ENCODE measurements at places on chromosomes 12 and 14.

GRCh38 chr12:64583771-64584421 lies 26.4 kb upstream of the RASSF3 start:
- no peak for DNase-seq

DNA sequence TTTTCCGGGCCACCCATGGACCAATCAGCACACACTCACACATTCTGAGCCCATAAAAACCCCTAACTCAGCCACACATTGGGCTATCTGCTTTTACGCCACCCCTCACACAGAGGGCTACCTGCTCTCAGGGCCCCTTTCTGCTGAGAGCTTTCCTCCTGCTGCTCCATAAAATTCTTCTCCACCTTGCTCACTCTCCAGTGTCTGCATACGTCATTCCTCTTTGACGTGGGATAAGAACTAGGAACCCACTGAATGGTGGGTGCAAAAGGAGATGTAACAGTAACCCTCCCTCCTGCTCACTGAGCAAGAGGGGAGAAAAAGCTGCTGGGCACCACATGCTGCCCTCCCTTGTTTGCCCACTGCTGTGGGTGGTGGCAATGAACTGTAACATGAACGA lies 596.7 kb upstream of the TMEM132C start:
- DNase-seq: no peak

DNA sequence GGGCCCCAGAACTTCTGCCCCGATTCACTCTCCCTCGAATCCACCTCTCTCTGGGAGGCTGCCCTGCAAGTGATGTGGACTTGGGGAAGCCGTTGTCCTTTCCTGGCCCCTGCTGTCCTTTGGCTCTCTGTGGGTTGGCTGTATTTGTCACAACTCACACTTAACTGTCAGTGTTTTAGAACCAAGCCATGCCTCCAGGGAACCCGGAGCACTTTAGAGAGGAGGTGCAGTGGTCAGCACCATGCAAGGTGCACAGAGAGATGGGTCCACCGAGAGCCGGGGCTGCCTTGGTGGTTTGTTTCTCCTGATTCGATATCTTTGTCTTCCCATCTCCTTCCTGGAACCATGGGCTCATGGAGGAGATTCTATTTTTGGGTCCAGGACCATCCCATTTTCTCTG lies 129.5 kb upstream of the RTL1 start:
- DNase-seq: no peak

- no peak for DNase-seq
These were observed 110.3 kb downstream of the DICER1 start for GRCh38 chr14:95046711-95047681.

DNA sequence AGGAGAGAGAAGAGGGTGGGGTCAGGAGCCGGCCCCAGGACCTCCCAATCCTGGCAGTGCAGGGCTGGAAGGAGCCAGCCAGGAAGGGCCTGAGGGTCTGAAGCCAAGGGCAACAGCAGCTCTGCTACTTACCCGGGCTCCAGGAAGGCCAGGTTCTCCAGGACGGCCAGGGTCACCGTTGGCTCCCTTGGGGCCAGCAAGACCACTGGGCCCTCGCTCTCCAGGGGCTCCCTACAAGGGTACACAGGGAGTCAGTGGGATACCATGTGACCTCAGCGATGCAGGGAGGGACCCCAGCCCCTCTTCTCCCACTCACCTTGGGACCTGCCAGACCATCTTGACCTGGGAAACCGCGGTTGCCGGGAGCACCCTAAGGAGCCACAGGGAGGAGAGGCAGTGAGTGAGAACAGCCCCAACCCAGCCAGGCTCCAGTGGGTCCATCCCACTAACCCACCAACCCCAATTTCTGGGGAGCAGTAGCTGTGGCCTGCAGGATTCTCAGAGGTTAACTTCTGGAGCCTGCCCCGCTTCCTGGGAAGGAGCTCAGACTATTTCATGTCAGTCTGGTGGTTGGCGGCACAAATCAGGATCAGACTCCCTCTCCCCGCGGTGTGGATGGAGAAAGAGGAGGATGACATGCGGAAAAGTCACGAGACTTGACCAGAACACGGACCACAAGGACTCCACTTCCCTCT lies 18.5 kb downstream of the COL2A1 start:
- no peak for DNase-seq

GRCh38 chr12:65470256-65470655 lies 191.8 kb downstream of the MSRB3 start:
- no peak for DNase-seq

DNA sequence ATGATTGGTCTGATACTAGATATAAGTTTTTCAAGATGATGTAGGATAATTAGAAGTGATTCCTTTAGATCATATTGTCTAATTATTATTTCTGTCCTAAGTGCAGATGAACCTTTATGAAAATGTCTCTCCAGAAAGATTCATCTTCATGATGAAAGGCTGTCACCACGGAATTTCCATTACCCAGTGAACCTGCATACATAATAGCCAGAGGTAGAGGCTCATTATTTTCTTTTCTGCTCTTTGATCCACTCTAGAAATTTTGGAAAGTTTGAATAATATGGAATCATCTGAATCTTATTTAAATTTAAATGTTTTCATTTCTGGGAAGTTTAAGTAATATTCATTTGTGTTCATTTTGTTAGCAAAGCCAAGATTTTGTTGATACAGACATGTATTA lies 137.1 kb upstream of the ATP2B1 start:
- DNase-seq: no peak

GRCh38 chr12:93376436-93377251 lies 1.1 kb upstream of the NUDT4 start:
- DNase-seq: no peak

DNA sequence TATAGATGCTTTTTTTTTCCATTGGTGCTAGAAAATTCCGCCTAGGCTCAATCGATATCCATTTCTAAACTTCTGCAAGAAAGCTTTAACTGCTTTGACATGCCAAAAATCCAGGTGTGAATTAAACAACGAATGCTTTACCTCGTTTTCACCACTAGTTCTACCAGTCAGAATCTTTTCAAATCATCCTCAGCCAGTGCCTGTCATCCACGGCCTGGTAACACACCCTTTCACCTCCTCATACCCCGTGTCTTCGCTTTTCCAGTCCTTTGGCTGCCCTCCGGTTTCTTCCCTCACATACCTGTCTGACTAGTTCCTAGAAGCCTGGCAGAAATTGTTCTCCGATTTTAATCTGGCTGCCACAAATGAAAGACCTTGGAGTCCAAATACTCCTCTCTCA lies 1.4 kb upstream of the PHC1 start:
- peak; percentile 24 for DNase-seq

DNA sequence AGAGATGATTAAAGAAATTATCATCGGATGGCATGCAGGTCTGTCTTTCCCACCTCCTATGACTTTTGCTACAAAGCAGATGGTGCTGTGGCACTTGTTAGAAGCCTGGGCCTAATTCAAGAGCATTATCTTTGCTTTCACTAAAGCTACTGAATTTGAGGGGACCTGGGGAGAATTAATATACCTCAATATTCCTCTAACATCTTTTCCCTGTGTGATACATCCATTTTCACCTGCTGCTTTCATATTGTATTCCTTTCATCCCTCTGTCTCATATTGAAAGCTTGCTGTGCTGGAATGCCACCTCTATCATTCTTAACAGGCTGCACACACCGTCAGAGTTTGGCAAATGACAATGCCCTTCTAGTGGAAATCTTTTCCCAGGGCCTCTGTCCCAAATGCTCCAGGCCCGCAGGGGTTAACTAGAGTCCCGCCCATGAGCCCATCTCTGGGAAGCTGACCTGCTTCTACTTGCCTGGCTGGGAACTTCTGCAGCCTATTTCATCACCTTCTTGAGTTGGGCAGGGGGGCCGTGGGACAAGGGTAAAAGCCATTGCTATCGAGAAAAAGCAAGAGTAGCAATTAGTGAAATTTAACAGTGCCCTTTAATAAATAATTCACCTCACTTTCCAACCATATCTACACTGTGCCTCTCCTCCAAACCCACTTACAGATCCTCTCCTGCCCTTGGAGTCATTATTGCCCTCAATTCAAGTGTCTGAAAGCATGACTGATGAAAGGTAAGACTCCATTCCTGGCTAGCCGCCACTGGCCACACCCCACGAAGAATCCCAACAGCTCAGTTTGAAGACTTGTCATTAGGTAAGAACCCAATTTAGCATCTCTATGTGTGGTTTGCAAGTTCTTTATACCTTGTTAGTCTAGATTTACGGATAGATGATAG lies 126.7 kb upstream of the BTG1 start:
- DNase-seq: no peak

- DNase-seq: peak; percentile 61
These were observed 14.1 kb upstream of the NUMB start for GRCh38 chr14:73472185-73473114.

DNA sequence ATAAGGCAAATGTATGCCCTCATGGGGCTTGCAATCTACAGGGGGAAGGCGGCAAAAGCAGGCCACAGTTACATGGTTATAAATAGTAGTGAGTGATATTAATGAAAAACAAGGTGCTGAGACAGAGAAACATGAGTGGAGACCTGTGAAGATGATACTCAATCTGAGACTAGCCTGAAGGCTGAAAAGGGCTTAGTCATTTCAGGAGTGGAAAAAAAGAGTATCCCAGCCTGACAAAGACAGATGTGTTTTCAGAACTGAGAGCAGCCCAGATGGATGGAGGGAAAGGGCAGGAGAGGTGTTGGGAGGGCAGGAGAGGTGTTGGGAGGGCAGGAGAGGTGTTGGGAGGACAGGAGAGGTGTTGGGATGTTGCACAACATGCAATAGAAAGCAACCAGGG lies 181.9 kb downstream of the C12orf42 start:
- DNase-seq: no peak

DNA sequence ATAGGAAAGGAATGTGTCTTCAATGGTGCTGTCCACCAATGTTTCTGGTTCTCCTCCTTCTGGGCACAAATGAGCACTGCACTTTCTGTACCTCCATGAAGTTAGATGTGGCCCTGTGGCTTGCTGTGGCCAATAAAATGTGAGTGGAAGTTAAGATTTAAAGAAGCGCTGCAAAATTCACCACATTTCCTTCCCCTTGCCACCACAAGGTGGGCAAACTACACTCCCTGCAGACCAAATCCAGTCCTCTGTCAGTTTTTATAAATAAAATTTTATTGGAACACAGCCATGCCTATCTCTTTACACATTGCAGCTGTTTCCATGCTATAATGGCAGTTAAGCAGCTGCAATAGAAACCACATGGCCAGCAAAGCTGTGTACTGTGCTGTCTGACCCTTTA lies 141.4 kb upstream of the TMPO start:
- DNase-seq: no peak

DNA sequence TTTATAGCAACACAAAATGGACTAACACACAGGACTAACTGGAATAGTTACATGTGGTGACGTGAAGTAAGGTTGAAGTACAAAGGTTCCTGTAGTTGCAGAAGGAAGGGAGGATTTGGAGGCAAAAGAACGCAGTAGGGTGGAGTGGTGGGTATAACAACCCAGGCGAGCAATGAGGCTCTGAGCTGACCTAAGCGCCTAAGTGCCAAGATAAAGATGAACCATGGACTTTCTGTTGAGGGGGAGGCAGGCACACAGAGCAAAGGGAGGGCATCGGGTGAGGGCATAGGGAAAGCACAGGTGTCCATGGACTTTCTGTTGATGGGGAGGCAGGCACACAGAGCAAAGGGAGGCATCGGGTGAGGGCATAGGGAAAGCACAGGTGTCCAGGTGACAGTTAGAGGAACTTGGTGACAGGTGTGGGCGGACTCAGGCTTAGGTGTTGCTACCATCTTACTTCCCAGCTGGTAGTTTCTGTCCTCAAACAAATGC lies 15.2 kb downstream of the SCNN1A start:
- no peak for DNase-seq

DNA sequence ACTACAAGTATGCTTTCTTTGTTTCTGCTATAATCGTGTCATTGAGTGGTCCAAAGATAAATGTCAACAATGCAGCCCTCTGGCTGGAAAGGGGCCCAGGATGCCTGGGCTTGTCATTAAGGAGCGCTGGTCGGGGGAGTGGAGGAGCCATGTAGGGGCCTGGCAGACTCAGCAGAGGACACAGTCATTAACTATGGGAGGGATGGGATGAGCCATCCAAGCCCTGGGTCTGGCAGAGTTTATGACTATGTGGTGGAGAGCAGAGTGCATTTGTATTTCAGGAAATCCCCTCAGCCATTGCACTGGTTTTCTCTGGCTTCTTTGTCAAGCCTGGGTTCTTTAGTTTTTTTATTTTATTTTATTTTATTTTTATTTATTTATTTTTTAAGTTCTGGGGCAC lies 243.1 kb downstream of the C12orf75 start:
- DNase-seq: no peak

DNA sequence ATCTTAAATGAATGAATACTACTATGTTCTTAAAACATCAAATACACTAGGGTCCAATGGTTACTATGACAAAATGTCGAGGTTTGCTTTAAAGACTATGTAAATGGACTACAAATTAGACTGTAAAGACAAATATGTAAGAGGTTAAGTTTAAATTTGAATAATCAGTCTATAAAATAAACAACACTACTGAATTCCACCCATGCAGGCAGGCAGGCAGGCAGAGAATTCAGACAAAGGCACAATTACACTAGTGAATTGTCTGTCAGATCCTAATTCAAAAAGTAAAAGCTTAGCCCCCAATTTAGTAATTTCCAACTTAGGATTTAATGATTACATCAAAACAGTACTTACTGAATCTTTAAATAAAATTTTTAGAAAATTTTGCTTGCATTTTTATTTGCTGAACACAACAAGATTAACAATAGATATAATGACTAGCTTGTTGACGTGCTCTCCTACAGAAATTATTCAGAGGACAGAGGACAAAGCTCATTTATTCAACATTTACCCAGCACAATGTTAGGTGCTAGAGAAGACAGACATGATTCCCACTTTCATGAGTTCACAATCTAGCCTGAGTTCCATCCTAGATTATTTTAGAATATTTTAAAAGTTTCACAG lies 97.4 kb downstream of the CDK17 start:
- DNase-seq: no peak

DNA sequence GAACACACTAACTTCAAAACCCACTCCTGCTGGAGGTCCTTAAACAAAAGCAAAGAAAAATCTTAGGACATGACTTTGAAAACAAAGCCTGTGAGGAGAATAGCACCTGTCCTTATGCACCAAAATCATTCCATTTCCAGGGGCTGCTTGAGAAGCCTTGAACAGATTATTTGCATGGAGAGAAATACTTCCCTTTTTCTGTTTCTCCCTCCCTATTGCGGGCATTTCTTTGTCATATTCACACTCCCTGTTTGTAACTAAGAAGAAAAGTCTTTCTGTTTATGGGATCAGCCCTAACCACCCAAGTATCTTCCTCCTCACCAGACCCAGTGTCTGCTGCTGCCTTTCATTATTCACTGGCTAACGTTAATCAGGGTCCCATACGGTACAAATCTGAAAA lies 218.8 kb downstream of the DPF3 start:
- DNase-seq: no peak
